ENCODE measurements at places on chromosomes 1 and 21.

GRCh38 chr1:24970926-24971875 is 41.1 kb upstream of the RUNX3 start:
- DNase-seq: no peak

DNA sequence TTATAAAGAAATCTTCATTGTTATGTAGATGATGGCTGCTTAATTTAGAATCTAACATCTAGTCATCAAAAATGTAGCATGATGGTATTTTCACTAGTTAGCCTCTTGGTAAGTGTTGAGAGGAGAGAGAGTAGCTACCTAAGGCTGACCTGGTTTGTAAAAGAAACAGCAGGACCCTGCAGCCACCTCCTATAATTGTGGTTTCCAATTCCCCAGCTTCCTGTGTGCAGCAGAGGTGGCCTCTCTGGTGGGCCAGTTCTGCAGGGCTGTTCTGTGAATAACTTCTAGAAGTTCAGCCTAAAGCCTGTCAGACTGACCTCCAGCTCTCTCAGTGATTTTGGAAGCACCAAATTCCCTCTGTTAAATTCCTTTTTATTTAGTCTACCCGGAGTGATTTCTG is 246.4 kb upstream of the LRRC7 start:
- no peak for DNase-seq

DNA sequence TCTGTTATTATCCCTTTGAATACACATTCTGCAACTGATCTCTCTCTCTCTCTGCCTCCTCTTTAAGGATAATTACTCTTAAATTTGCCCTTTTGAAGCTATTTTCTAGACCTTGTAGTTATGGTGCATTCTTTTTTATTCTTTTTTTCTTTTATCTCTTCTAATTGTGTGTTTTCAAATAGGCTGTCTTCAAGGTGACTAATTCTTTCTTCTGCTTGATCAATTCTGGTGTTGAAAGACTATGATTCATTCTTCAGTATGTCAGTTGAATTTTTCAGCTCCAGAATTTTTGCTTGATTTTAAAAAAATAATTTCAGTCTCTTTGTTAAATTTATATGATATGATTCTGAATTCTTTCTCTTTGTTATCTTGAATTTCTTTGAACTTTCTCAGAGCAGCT is 95.6 kb upstream of the GPR52 start:
- DNase-seq: no peak

GRCh38 chr1:108043707-108044106 is 78.7 kb upstream of the VAV3 start:
- no peak for DNase-seq
